ENCODE measurements at places on chromosomes 4 and X.

DNA sequence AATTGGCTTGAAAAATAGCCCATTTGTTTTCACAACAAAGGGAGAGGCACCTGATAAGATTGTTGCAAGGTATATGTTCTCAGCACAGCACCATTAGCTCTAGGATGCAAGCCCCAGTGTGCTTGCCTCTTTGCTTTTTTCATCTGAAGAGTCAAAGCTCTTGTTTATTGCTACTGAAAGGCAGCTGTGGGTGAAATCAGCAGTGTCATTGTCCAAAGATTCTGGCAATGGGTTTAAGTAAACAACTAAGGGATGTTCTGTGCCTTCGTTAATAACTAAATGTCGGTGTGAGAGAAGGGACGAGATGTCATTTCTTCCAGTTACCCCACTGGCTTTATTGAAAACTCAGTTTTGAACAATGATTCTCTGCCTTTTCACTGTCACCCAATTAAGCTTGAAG, 567.7 kb downstream of the KCNIP4 start:
- no peak for DNase-seq

- no peak for DNase-seq
Measured at GRCh38 chrX:18591834-18592233, 80.1 kb downstream of the RS1 start.

GRCh38 chr4:19256823-19257222, 994.9 kb upstream of the SLIT2 start:
- DNase-seq, result no peak

DNA sequence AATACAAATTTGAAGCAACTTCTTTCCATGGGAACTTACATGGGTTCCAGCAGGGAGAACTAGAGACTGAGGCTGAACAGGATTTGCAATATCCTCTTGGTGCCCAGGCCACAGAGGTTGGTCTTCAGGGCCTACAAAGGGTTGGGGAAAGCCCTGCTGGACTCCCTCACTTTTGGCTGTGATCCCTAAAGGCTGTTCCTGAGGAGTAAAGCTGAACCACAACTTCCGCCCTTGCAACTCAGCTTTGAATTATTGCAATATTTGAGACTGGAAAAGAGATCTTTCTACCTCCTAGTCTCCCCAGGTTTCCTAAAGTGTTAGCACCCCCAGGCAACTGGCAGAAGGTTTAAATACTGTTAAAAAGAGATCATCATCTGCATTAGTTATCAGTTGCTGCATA, 26.9 kb downstream of the DCHS2 start:
- DNase-seq, result no peak

- DNase-seq, result no peak
Measured at GRCh38 chr4:54363037-54363436, 133.9 kb downstream of the PDGFRA start.

Data from T follicular helper cell (primary cell).